Ascending aorta (tissue), 2 donors: ENCODE measurements at places on chromosomes 4 and X. TPM values are rescaled to one million over a fixed set of nuclear protein-coding genes. Genes with fewer than 3 reads are reported as not detected.

DNA sequence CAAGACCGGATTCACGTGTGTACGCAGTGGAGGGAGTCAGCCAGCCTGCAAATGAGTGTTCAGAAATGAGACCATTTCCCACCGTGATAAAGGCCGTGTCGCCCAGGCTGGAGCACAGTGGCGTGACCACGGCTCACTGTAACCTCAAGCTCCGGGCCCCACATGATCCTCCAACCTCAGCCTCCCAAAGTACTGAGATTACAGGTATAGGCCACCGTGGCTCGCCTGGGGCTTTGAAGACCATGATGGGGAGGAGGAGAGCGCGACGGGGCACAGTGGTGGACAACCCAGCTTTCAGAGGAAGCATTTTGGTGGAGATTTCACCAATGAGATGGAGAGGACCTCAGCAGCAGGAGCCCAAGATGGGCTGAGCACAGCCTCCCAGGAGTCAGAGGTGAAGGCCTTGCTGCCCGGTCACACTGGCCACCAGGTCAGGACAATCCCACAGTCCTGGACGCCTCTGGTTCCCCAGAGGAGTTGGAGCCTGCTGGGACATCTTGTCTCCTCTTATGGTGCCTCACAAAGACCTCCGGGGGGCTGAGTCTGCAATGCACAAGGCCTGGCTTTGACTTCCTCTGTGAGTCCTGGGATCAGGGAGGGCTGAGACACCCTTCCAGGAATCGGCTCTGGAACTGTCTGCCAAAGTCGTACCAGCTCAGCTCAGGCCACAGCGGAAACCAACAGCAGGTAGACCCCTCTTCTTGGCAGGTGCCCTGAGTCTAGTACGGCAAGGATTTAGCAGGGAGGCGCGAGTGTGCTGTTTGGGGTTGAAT is 22.4 kb upstream of the MXD4 start:
- peak; percentile 40 for DNase-seq

- no peak for DNase-seq
Measured at GRCh38 chr4:2834001-2834921, 9.4 kb upstream of the ADD1 start.

GRCh38 chr4:96879527-96879926 is 1039.6 kb downstream of the PDHA2 start:
- no peak for DNase-seq

Gene TMSB15A
- not detected for total RNA-seq

DNA sequence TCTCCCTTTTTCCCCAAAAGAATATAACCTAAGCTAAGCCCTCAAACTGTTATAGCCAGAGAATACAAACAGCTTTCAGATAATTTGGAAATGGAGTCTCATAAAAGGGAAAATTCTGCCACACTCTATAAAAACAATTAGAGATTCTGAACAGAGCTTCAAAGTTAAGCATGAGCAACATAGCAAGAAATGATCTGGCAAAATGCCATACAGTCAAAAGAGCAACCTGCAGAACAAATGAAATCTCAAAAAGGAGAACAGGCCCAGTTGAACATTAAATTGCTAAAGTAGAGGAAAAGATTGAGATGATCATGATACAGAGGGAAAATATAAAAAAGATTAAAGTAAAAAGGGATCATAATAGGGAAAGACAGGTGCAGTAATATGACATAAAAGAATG is 250.5 kb downstream of the TLL1 start:
- no peak for DNase-seq

Gene SEL1L3
- total RNA-seq, result 13.3 TPM

Gene BEND2
- not detected for total RNA-seq

- no peak for DNase-seq
Measured at GRCh38 chrX:87517571-87518141, at the start of gene KLHL4. Gene KLHL4 (plus strand): TSS chrX:87517802. CDS start chrX:87517894, 92 bp downstream.

GRCh38 chr4:56149591-56149990 is 200.8 kb downstream of the CEP135 start:
- DNase-seq, result no peak

Gene NKX6-1
- not detected for total RNA-seq

Gene AMBN
- not detected for total RNA-seq

- DNase-seq, result no peak
Measured at GRCh38 chr4:55947912-55948725, 626 bp upstream of the CEP135 start.

Gene GPC3
- 0.75 TPM for total RNA-seq

DNA sequence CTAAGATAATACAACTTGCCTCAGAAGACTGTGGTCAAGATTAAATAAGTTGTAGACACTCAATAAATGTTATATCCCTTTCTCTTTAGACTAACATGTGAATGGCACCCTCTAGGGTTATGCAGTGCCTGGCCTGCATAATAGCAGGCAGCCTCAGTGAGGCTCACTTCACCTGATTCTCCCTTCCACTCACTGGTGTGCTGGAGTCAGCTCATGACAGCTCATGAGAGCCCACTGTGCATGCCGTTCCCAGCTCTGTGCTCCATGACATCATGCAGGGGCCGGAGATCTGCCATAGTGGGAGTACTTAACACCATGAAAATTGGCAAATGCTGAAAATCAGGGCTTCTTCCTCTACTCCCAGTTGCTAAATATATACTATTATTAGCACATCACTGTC is 64.5 kb downstream of the TEC start:
- no peak for DNase-seq
